CD4-positive, alpha-beta T cell treated with Interleukin-6 at 100 ng/mL for 8 hours (primary cell): ENCODE measurements at places on chromosomes 7 and 10.

DNA sequence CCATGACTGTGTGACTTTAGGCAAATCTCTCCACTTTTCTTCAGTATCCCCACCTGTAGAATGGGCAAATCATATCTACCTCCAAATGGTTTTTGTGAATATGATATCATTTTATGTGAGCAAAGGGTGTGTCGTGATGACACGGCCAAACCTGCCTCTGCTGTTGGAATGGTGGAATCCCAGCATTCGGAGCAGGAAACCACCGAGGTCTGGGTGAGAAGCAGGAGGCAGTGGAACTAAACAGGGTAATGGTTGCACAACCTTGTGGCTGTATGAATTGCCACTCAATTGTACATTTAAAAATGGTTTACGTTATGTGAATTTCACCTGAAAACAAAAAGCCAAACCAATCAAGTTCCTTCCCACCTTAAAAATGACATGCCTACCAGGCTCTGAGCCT lies 131.4 kb upstream of the ZMIZ1 start:
- DNase-seq, result no peak

DNA sequence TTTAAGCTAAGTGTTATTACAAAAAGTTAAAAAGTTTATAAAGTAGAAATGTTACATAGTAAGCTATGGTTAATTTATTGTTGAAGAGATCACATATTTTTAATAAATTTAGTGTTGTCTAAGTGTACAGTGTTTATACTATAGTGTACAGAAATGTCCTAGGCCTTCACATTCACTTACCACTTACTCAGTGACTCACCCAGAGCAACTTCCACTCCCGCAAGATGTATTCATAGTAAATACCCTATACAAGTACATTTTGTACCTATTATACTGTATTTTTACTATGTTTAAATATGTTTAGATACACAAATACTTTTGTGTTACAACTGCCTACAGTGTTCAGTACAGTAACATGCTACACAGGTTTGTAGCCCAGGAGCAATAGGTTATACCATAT lies 69.2 kb downstream of the DNAJC1 start:
- no peak for DNase-seq

DNA sequence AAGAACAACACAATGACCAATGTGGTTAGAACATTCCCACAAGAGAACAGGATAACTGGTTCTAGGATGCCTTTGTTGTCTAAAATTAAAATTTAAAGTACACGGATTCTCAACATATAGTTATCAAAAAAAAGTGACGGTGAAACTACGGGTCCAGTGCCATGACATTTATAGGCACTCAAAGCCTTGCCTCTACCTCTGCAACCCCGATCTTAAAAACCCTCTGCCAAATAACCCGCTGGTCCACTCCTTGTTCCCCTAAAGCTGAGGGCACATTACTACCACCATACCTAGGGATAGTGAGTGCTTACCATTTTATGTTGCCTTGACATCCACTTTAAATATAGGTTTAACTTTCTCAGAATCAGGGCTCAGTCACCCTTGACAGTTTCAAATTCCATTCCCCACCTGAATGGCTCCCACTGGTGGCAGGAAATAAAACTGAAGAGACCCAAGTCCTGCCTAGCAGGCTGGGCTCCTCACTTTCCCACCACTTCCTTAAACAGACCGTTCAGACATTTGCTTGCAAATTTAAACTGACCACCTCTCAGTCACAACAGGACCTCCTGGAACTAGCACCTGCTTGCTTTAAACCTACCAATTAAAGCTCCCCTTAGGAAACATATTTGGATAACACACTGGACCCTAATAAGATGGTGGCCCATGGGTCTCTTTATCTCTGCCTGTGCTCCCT lies 169.9 kb upstream of the ASAH2 start:
- no peak for DNase-seq

DNA sequence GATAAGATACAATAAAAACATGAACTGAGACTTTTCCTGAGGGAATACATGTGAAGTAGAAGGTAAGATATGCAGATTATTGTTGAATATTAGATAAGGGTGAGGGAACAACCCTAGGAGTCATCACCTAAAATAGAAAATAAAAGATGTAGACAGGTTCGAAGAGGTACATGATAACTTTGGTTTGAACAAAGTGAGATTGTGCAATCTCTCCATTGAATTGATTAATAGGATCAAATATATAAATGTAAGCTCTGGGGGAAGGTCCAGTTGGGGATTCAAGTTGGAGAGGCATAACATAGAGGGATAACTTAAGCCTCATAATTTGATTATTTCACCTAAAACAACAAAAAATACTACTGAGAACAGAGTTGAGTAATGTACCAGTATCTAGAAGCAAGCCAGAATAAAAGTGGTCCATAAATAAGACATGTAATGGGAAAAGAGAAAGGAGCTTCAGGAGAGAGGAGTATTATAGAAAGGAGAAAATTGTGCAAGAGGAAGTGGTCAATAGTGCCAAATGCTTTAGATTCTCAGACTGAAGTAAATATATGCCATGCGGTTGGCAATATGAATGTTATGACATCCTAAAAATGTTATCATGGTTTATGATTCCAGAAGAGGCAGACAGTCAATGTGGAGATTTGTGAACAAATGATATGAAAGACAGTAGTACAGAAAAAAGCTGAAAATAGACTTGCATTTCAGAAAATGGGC lies 282.3 kb upstream of the CHRM2 start:
- no peak for DNase-seq

- DNase-seq, result no peak
These were observed 34.3 kb upstream of the CACNA2D1 start for GRCh38 chr7:82477733-82478515.

DNA sequence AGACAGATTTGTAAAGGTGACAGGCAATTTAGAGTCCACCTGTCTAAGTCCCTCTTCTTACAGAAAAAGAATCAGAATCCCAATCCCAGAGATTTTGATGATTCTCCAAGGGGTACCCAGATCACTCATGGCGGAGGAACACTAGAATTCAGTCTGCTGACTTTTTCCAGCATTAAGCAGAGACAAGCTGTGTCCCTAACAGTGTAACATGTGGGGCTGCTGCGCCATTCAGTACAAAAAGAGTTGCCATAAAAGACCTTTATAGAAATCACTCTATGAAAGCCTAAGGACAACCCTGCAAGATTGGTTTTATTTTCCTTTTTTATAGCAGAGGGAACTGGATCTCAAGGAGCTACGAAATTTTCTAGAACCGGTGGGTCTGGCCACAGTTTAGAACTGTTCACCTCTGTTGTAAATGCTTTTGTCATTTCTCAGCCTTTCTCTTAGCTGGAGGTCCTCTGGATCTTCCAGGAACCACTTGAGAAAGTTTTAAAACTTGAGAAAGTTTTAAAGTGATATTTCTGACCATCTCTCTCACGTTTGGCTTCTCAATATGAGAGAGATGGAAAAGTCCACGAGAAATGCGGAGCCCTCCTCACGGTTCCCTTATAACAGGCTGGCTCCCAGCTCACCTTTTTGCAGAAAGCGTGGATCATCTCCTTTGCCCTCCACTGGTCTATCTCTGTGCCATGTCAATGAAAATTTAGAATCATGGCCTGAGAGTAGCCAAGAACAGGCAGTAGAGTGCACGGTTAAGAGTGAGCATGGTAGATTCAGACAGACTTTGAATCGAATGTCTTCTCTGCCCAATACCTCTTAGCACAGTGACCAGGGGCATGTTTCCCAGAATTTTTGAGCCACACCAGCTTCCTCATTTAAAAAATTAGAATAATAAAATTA lies 826 bp downstream of the GIMAP7 start:
- DNase-seq, result peak; percentile 61

DNA sequence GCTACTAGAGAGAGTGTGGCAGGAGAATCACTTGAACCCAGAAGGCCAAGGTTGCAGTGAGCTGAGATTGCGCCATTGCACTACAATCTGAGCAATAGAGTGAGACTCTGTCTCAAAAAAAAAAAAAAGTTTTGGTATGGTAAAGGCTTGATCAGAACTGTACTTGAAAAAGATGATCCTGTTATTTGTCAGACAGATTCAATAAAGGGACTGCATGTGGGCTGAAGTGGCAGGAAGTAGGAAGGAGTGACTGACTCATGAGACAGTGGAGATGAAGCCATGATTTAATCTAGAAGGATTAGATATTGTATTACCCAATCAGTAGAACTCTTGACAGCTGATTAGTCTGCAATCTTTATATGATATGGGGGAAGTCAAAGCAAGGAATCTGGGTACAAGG lies 2.7 kb upstream of the TMEM254 start:
- DNase-seq, result no peak

GRCh38 chr7:46321556-46322205 lies 400.6 kb upstream of the IGFBP3 start:
- DNase-seq, result no peak

GRCh38 chr10:8876171-8876570 lies 821.7 kb downstream of the GATA3 start:
- DNase-seq, result no peak

GRCh38 chr7:17506095-17506494 lies 207.6 kb downstream of the AHR start:
- no peak for DNase-seq

- no peak for DNase-seq
These were observed 137.5 kb upstream of the MKLN1 start for GRCh38 chr7:131190146-131190545.

- no peak for DNase-seq
These were observed 177.0 kb downstream of the CFTR start for GRCh38 chr7:117656806-117657205.

- DNase-seq, result no peak
These were observed 25.5 kb downstream of the SKIDA1 start for GRCh38 chr10:21499701-21500577.

DNA sequence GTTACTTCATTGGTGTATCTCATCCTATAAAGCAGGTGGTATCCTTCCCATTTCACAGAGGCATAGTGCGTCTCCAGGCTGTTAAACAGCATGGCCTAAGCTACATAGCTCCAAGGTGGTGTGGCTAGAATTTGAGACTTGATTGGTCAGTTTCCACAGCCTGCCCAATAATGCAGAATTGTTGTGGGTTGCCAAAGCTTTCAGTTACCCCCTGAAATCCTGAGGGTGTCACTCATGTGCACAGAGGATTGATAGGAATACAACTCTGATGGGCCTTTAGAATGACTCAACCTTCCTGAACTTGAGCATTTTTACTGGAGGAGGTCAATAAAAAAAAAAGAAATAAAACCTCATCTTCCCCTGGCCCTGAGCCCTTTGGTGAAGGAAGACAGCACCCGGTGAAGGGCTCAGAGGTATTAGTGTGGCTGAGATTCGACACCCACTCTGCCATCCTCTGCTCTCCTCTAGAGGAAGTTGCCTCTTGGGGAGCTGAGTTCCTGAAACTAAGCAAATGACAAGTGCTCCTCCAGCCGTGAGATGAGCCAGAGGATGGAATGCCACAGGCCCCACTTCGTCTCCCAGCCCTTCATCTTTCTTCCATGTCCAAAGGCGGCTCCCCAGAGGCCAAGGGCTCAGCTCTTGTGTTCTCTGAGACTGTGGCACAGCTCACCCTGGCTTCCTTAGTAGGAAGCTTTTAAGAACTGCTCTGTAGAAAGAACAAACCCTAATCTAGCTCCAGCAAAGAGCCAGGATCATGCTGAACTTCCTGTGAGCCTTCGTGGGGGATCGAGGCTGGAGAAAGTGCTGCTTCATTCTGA lies 1.0 kb downstream of the ACSL5 start:
- DNase-seq, result peak; percentile 34
